ENCODE measurements at places on chromosomes 6 and 20. TPM values are rescaled to one million over a fixed set of nuclear protein-coding genes. Genes with fewer than 3 reads are reported as not detected.

Gene ANKEF1
- total RNA-seq, result 3.6 TPM

Gene BPIFB1
- 37.7 TPM for total RNA-seq

Gene CST7
- total RNA-seq, result not detected

Gene RALGAPB
- total RNA-seq, result 33.7 TPM

Gene BFSP1
- total RNA-seq, result not detected

Gene SLC12A5
- not detected for total RNA-seq

Gene FGD2
- total RNA-seq, result 102 TPM

Gene SPATS1
- total RNA-seq, result not detected

Gene LST1
- total RNA-seq, result 37.7 TPM

- no peak for DNase-seq
Observed at GRCh38 chr6:84739866-84740208, 24.6 kb downstream of the TBX18 start.

DNA sequence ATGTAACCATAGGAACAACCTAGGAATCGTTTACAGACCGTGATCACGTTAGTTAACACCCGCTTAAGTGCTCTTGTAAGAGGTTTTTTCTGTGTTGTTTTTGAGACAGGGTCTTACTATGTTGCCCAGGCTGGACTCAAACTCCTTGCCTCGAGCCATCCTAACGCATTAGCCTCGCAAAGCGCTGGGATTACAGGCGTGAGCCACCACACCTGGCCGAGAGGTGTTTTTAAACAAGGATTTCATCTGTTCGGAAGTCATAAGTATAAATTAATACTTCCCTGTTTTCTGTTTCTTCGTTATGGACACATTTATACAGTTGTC, 727 bp downstream of the MRS2 start:
- DNase-seq, result no peak

- no peak for DNase-seq
Observed at GRCh38 chr20:8912731-8913130, 156.2 kb upstream of the PLCB4 start.

DNA sequence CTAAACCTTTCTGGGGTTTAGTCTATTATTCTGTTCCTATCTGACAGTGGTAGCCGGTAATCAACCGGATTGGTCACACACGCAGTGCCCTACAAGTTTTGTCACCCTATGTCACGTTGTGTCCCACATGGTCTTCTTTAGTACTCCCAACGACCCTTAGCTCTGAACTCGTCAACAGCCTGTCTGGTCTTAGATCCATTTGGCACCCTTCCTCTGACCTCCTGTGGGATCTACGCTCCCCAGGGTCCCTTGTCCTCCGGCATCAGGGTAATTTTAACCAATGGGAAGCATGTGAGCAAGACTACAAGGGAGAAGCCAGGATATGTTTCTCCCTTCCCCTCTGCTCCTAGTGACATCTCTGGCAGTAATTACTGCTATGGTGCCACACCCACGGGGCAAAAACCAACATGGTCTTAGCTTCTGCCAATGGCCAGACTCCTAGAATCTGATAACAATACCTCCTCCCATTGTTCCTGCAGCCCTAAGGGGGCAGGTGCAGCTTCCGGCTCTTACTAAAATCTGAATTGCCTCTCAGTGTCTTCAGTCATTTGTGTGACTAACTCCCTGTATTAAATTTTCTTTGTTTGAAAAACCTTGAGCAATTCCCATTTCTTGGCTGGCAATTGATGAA, 56.6 kb downstream of the MAFB start:
- DNase-seq, result no peak

GRCh38 chr20:1901704-1902103, 6.5 kb downstream of the SIRPA start:
- DNase-seq, result no peak

DNA sequence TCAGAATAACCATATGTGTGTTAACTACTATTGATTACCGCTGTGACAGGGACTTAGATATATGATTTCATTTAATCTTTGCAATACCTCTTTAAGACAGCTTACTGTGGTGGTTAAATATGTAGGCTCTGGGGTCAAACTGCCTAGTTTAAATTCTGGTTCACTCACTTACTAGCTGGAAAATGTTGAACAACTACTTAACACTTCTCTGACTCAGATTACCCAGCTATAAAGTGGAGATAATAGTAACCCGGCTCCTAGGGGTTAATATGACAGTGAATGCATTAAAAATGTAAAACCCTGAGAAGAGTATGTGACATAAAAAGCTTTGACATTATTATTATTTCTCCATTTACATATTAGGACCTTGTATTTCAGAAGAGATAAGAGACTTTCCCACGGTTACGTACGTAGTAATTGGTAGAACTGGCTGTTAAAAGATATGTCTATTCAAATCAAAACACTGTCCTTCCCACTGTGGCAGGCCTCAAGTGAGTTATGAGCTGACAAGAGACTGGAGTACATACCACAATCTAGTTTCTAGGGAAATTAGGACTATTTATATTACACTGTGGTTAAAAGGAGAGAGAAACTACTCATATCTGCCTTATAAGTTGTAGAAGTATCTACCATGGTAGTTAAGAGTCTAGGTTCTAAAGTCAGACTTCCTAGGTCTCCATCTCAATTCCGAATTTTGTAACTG, 4.4 kb upstream of the PLCB1 start:
- no peak for DNase-seq

GRCh38 chr20:53162251-53162835, 190.2 kb downstream of the TSHZ2 start:
- DNase-seq, result no peak

- no peak for DNase-seq
Observed at GRCh38 chr6:140844167-140844566, 1288.6 kb upstream of the GJE1 start.

GRCh38 chr6:158744986-158745430, 74.2 kb downstream of the EZR start:
- DNase-seq, result no peak

- no peak for DNase-seq
Observed at GRCh38 chr20:51461306-51461705, 81.2 kb downstream of the NFATC2 start.

- DNase-seq, result no peak
Observed at GRCh38 chr6:41255638-41256246, 27.6 kb downstream of the TREML4 start.

DNA sequence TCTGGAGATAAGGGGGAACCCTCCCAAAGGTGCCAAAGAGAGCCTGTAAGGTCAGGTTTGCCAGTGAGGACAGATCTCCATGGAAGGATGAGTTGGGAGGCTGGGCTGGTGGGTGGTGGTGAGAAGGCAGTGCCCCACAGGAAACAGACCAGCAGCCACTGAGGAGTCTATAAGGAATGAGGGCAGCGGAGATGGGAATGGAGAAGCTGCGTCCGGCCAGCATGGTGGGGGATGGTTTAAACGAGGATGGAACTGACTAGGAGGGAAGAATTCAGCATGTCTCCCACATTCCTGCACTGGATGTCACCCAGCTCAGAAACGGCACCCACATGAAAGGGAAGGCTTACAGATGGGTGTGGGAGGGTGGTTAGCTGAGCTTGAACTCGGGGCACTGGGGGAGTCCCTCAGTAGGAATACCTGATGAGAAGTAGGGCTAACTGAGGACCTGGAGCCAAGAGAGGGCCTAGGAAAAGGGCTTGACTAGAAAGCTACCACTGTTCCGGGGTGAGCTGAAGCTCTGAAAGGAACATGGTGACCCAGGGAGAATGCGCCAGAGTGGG, 53.2 kb downstream of the FOXA2 start:
- no peak for DNase-seq

DNA sequence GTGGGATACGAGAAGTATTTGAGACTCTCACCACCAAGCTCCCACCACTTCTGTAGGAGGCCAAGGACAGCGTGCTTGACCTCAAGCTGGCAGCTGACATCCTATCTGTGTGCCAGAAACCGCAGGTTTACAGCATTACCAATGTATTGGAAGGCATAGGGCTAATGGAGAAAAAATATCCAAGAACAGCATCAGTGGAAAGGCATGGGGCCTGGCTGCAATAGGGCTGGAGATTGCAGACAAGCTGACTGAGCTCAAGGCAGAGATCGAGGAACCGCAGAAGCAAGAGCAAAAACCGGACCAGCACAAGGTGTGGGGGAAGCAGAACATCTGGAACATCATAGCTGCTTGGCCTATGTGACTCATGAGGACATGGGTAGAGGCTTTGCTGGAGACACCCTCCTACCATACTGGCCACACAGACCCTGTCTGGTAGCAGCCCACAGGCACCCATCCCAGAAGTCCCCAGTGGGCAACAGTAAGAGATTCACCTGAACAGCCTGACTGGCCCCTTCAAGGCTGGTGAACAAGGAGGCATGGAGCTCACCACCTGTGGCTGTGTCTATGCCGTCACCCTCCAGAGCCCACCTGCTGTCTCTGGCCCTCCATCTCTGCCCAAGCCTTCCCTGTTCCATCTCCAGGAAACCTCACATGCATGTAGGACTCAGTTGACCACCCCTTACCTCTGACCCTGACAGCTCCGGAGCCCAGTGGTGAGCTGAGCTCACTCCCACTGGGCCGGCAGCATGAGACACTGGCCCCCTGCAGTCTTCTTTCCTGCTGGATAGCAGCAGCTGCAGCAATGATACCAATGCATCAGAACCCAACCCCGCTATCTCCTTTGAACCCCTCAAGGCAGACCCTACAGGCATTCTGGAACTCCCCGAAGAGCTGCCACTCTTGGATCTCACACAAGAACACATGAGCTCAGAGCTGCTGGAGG, 171.1 kb downstream of the KIF6 start:
- no peak for DNase-seq

- no peak for DNase-seq
Observed at GRCh38 chr6:108555399-108556052, 5.2 kb upstream of the FOXO3 start.

DNA sequence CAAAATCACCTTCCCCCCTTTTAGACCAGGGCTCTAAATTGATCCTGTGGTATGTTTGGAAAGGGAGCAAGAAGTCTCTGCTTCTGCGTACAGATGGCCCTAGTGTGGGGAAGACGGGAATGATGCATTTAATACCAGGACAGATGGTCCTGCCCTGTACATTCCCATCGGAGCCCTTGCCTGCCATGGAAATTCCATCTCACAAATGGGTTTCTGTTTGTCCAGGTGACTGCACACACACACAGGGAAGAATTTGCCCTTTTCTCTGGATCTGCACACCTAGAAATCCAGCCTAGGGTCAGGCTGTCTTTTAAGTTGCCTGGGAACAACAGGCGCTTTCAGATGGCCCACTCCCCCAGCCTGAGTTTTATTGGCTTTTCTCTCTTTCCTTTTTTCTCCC, 1.3 kb downstream of the MAS1 start:
- DNase-seq, result no peak

DNA sequence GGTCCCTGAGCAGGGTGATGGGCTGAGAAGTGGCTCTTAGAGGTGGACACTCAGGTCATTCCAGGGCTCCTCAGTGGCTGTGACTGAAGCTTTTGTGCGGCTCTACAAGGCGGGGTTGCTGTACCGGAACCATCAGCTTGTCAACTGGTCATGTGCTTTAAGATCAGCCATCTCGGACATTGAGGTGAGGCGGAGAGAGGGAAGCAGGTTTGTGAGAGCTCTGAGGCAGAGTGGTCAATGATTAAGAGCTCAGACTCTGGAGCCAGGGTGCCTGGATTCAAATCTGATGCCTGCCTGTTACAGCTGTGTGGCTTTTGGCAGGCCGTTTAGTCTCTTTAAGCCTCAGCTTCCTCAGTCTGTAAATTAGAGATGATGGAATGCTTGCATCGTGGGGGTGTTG, 3.0 kb downstream of the VARS2 start:
- DNase-seq, result no peak

DNA sequence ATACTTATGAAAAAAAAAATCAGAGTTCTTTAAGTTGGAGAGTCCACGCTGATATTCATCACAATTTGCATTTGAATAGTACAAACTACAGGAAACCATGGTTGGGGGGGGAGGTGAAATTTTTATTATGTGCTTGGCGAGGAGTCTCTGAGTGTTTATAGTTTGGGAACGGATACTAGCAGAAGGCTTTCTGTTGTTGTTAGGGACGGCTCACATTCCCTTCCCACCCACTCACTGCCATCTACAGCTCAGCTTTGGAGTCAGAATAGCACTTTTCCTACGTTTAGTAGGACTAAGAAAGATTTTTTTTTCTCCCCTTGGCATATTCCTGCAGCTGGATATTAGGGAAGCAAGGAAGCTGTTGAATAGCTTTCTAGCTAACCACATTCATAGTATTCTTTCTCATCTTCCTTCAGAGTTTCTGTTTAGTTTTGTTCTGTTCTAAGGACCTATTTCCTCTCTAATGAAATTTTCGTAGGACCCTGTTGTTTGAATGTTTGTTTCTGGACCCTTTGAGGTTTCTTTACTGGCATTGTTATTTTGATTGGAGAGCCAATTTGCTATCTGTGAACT, 235.1 kb upstream of the ZNF217 start:
- DNase-seq, result no peak

DNA sequence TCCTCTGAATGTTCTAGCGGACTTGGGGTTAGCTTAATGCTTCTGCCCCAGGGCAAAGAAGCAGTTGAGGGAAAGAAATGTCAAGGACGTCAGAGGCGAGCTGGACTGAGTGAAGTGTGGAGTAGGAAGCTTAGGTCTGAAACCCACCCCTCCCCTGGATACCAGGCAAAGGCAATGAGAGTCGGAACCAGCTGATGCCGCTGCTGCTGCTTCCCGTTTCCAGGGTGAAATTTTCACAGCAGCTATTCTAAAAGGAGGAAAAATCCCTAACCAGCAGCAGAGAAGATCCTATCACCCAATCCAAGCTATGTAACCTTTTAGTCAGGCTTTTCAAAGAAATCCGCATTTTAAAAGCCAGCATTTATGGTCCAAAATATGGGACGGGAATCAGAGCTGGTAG, 564.3 kb downstream of the LMBRD1 start:
- no peak for DNase-seq

GRCh38 chr6:87196275-87196842, 41.0 kb downstream of the ZNF292 start:
- DNase-seq, result no peak

DNA sequence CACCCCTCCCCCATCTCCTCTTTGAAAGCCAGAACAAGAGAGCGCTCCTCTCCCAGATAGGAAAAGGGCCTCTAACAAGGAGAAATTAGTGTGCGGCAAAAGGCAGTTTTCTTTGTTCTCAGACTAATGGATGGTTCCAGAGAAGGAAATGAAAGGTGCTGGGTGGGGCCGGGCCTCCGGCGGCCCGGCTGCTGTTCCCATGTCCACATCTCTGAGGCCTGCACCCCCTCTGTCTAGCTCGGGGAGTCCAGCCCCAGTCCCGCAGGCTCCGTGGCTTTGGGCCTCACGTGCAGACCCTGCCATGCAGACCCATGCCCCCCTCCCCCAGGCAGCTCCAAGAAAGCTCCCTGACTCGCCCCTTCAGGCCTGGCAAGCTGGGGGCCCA, 35.8 kb upstream of the MRGBP start:
- no peak for DNase-seq

GRCh38 chr20:34675561-34675960, 1.3 kb downstream of the PIGU start:
- DNase-seq, result no peak

GRCh38 chr6:120614723-120615122, 719.6 kb downstream of the TBC1D32 start:
- no peak for DNase-seq

- DNase-seq, result no peak
Observed at GRCh38 chr20:24185791-24186190, 197.2 kb upstream of the GGTLC1 start.

DNA sequence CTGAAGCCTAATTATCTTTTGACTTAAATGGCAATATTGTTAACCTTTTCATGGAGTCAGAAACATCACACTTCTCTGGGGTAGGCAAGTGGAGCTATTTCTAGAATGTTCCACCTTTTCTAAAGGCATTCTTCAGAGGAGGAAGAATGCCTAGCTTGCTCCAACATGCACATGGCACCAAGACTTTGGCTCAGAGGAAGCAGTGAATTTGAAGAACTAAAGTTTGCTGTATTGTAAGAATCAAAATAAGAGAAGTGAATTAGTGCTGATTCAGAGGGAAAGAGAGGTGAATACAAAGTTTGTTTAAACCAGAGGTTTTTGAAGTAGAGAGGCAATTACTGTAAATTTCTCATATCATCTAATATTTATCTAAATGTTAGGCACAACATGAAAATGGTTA, 92.2 kb downstream of the SOBP start:
- no peak for DNase-seq
